AG08396 (cell line): ENCODE measurements at places on chromosomes 6 and 20.

GRCh38 chr20:10090588-10091166, 55.9 kb downstream of the ANKEF1 start:
- peak; percentile 48 for DNase-seq

GRCh38 chr6:124772733-124773319, 189.4 kb upstream of the RNF217 start:
- DNase-seq: no peak

GRCh38 chr6:35330541-35331119, 11.7 kb upstream of the PPARD start:
- DNase-seq: no peak

GRCh38 chr20:57325632-57326356, 3.8 kb upstream of the SPO11 start:
- no peak for DNase-seq

DNA sequence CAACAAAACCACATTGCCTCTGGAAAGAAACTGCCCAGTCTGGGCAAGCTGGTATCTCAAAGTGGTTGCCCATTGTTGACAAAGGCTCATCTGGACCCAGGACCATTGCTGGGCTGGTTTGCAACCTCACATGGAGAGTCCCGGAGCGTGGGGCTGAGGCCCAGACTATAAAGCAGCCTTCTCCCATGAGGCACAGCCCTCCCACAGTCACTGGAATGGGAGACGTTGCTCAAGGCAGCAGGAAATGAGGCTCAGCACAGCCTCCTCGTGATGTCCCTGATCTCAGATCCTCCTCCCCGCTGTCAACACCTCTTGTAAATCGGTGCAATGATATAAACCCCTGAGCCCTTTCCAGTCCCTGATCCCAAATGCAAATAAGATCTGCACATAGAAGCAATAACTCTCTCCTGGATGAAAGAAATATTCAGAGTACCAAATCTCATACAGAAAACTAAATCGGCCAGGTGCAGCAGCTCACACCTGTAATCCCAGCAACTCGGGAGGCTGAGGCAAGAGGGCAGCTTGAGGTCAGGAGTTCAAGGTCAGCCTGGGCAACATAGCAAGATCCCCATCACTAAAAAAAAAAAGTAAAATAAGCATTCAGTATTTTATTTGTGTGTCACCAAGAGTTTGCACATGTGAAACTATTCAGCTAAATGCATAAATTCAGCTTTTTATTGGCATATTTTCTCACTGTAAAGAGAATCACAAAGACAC, 103.0 kb upstream of the RREB1 start:
- DNase-seq: no peak

DNA sequence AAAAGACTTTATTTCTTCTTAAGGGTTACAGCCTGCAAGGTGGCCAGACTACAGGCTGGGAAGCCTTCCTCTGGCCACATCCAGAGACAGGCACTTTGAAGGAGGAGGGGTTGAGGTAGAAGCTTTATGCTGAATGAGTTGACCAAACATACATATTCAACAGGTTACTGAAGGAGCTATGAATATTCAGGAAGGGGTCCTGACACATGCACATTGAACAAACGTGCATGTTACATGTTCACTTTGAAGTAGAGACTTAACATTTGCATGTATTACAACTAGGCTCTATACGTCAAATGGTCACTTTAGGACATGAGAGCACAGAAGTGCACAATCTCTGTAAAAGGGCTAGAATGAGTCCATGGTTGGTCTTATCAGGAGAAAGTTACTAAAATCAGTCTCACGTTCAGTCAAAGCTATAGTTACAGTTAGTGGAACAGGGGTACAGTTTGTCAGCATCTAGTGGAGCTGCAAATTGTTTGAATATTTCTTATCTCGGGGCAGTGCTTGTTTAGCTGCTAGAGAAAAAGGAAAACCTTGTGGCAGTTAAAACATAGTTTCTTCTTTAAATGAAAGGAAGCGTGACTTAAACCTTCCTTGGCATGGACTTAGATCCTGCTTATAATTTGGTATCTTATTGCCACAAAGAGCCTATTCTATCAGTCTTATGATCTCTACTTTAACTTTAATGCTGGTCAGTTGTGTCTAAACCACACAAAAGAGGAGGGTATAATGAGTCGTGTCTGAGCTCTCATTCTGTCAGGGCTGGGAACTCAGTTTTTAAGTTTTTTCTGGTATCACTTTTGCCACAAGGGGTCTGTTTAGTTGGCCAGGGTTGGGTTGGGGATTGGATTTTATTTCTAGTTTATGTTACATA, 4.6 kb upstream of the ZSCAN9 start:
- no peak for DNase-seq

GRCh38 chr6:14873101-14873500, 372.8 kb upstream of the JARID2 start:
- no peak for DNase-seq

- no peak for DNase-seq
These were observed 493.8 kb downstream of the UTRN start for GRCh38 chr6:144778773-144779492.

GRCh38 chr6:43269273-43270007, 26.2 kb downstream of the TTBK1 start:
- no peak for DNase-seq

DNA sequence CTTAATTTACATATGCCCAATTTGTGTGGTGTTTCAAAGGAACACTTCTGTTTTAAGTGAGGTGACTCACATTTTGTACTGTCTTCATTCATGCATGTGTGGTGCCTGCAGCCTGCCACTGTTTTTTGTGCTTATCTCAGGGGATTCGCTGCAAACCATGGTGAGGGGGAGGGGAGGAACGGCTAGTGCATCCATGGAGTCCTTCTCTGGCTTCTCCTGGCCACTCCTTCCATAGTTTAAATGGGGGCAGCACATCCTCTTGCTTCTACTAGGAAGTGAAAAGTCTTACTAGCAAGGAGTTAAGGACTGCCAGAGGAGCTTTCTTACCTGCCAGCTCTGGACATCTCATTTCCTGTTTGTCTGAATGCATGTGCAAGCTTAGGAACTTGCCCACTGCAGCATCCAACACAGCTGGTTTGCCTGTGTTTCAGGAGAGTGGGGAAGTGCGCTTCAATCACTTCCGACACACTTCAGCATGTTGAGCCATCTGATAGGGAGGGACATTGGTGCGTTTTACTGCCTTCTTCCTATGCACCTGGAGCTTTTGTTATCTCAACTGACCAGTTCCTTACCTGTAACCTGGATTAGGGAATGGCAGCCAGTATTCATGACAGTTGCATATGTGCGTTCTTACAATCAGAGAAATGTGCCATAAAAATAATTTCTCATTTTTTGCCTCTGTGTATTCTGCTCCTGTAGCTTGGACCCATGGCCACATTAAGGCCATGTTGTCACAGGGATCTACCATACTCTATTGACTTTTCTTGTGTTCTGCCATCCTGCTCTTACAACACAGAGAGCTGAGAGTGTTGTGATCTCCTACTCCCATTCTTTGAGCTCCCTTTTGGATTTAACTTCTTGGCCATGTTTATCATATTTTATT, 211.3 kb downstream of the ARID1B start:
- DNase-seq: no peak

DNA sequence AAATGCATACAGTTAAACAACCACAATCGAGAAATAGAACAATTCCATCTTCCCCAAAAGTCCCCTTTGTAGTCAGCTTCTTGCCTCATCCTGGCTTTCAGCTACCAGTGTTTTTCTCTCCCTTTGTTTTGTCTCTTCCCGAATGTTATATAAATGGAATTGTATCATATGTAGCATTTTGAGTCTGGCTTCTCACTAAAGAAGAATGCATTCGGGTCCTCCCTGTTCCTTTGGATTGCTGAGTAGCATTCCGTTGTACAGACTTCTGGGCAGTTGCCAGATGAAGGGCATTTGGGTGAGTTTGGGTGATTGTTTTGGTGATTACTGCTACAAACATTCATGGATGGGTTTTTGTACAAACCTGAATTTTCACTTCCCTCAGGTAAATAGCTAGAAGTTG, 27.8 kb downstream of the PRPH2 start:
- peak; percentile 83 for DNase-seq

DNA sequence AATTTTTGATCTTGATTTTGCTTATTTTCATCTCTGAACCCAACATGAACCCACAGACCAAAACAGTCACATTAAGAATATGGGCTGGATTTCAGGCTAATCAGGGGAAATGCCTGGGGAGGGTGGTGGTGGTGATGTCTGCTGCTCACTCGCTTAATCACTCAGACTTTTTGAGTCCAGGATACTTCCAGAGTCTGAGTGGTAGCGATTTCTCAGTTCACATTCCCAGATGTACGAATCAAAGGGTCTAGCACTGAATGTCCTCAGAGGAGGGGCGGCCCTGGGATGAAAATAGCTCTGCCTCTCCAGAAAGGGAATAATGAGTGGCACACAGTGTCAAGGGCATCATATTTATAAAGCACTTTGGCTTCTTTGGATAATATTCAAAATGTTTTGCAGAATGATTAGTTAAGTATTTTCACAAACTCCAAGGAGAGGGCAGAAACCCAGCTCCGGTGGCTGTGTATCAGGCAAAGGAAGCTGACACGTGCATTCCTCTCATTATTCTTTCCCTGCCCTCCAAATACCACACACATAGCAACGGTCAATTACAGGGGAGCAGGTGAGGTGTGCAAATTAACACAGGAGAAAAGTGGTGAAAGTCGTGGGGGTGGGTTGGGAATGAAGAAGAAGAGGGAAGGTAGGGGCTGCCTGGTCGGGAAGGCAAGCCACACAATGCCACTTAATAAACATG, 345.2 kb upstream of the RSPO3 start:
- no peak for DNase-seq

GRCh38 chr20:46402331-46402811, 4.0 kb downstream of the ELMO2 start:
- peak; percentile 29 for DNase-seq

DNA sequence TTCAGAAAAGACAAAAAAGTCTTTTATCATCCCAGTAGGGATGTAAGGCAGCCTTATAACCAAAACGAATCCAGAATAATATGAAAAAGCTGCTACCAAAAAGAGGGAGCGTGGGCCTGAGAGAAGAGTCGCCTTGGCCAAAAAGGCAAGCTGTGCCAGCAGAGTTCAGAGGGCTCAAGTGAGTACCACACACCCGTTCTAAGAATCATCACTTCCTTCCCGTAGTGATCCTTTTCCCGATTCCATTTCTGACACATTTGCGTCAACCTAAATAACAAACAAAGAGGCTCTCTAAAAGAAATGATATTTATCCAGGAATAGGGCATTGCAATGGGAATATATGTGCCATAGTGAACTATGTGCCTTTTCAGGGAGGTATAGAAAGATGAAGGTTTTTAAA, 3.8 kb upstream of the TMEM181 start:
- no peak for DNase-seq

GRCh38 chr20:43921227-43921780, 6.7 kb downstream of the TOX2 start:
- DNase-seq: no peak

GRCh38 chr20:17635332-17636244, 46.5 kb downstream of the RRBP1 start:
- peak; percentile 76 for DNase-seq

DNA sequence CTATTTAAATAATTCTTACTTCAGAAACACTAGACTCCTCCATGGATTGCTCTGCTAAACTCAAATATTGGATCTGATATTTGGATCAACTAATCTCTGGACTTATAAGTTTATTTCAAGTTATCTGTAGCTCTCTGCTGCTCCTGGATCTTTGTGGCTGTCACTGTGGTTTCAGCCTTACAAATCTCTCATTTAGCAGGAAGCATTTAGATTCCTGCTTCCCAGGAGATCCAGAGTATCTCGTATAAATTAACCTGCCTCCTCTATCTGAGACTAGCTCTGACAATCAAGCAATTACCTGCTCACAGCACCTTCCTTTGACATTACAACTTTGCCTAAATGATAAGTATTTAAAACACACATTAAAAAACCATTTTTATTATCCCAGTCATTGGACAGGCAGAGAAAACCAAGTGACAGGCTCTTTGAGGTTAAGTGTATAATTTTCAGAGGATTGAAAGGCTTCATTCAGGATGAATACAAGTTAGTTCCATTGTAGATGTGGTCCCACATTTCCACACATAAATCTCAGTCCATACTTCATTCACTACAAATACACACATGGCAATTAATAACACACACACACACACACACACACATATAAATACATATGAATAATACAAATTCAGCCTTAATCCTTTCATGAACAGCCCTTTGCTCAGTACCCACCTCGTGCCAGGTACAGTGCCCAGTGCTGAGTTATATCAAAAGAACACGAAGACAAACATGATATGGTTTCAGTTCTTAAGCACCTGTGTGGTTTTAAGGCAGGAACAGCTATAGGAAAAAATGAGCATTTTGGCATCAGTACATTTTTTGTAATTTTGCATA, 55.5 kb upstream of the PLCB1 start:
- no peak for DNase-seq

- peak; percentile 62 for DNase-seq
These were observed 150.3 kb upstream of the SASH1 start for GRCh38 chr6:148192310-148192709.
